ENCODE measurements at places on chromosomes 6 and 20.
A peak's percentile ranks its signal among the peaks of the same experiment; 100 is the strongest.

DNA sequence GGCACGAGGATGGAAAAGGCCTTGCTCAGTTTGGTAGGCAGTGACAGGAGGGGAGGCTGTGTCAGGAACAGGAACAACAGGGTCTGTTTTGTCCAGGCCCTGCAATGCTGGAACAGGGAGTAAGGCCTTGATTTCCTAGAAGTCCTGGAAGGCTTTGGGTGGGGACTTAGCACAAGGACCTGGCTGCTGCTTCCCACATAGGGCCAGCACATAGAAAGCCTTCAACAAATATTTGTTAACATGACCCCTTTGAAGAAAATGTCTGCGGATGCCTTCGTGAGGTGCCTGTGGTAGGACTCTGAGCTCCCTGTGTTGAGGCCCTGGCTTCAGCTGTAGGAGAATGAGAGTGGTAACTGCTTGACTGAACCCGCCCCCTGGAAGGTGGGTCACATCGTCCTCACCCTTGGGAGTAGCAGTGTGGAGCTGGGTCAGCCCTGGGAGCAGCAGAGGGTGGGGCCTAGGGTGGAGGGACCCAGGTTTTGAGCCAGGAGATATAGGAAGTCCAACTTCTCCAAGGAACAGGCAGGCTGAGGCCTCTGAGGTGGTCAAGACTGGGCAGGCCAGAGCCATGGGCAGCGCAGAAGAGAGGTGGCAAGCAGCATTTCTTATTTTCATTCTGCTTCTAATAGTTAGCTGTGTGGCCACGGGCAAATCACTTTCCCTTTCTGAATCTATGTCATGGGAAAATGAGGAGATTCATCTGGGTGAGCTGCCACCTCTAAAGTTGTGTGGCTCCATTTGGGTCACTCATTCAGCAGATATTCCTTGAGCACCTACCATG lies 50.0 kb downstream of the CNBD2 start:
- DNase-seq = no peak

DNA sequence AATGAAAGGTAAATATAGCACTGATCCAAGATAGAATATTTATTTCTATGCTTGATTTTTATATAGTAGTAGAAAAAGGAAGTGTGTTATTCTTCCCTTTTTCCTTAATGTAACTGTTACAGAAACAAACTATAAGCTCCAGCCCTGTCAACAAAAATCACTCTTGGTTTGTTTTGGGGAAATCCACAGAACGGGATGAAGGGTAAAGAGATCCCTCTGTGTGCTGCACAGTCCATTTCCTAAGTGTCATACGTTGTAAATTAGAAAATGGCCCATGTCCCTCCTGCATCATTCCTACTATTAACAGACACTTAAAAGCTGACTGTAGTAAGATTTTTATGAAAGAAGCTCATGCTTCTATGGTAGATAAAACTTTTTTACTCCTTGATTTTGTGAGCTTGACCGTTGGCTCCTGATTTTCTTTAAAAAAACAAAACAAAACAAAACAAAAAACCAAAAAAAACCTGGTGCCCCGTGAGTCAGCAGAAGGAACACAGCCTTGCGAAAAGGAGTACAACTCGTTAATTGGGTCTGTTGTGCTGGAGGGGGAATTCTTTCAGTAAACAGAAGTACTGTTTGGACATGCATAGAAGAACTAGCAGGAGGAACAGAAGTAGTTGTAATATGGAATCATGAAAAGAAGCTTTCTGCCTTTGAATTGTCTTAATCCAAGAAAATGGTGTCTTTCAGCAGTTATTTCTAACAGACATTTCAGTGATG lies 67.5 kb downstream of the RTN4IP1 start:
- DNase-seq = no peak

DNA sequence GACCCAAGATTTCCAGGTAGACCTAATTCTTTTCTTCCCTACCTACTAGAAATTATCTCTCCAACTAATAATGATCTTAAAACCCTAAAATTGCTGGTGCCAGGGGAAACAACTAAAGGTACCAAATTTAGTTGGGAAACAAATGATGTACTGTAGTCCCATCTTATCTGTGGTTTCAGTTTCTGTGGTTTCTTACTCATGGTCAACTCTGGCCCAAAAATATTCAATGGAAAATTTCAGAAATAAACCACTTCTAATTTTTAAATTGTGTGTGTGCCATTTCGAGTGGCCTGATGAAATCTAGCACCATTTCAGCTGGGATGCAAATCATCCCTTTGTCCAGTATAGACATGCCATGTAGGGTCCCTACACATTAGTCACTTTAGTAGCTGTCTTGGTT lies 475.2 kb upstream of the EPHA7 start:
- DNase-seq = no peak

GRCh38 chr20:991850-992249 lies 10.3 kb downstream of the RSPO4 start:
- DNase-seq = no peak

DNA sequence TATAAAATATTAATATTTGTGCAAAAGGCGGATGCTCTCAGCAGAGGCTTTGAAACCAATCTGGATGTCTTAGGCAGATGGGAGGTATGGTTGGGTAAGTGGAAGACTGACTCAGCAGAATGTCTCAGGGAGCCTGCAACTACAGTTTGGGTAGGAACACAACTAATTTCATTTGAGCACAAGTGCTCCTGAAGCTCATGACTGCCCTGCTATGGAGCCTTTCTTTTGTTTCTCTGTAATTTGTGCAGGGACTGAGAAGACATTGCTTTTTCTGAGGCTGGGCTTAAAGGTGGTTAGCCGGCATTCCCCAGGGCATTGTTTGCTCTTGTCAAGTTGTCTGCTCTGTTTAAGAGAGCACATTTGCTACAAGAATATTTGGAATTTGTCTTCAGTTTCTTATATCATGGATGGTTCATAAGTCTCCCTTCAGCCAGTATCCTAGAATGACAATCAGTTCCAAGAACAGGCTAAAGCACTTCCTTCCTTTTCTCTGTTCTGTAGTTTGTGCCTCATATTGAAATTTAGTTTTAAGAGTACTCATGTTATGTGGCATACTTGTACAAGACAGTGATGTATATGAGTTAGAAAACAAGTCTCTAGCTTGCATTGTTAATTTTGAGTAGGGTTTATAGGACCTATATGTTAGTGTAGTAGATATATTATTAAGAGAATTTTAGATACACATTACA lies 208.3 kb downstream of the ZFAND3 start:
- no peak for DNase-seq

GRCh38 chr6:125780540-125781313 lies 10.0 kb upstream of the NCOA7 start:
- peak; percentile 85 for DNase-seq

GRCh38 chr6:2047855-2048254 lies 197.6 kb downstream of the GMDS start:
- peak; percentile 39 for DNase-seq

- peak; percentile 94 for DNase-seq
Observed at GRCh38 chr20:50292591-50293283, 102.1 kb downstream of the CEBPB start.

GRCh38 chr6:143064271-143064670 lies 3.6 kb downstream of the AIG1 start:
- no peak for DNase-seq

DNA sequence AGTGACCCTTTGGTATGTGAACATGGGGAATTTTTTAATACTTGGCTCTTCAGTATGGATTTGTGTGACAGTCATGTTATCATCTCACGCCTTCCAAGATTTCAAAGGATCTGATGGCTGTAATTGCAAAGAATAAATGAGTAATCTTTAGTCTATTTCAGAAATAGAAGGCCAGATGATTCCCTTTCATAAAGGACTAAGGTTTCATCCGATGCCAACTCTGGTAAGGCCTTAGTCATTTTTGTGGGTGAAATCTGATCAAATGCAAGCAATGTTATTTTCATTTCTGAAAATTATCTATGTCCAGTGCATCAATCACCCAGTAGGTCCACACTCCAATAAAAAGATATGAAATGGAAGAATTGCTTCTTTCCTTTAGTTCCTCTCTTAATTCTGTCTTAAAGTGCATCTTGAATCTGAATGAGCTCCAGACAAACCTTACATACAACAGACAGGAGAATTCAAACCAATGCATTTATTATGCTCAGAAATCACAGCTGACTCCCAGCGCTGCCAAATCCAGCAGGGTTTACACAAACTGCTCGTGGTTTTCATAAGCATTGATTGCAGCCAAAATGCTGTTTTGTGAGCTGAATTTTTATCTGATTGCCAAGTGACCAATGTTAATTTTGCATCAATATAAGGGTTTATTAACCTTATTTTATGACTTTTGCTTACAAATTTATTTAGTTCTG lies 565.2 kb upstream of the MARCKS start:
- DNase-seq = peak; percentile 45

DNA sequence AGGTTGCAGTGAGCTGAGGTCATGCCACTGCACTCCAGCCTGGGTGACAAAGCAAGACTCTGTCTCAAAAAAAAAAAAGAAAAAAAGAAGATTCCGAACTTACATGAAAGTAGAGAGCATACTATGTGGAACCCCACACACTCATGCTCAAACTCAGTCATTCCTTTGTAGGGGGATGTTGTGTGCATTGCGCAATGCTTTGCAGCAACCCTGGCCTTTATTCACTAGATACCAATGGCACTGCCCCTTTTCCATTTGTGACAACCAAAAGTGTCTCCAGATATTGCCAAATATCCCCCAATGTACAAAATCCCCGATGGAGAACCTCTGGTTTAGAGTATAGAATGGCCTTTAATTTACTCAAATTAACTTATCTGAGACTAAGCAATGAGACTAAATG lies 158.6 kb downstream of the GJA1 start:
- DNase-seq = no peak

- DNase-seq = no peak
Observed at GRCh38 chr6:69816026-69816425, 19.2 kb upstream of the LMBRD1 start.

GRCh38 chr6:43297644-43298564 lies at the start of gene SLC22A7:
Gene SLC22A7 (plus strand): TSS chr6:43298260. CDS start chr6:43298359, 99 bp downstream.
- no peak for DNase-seq

DNA sequence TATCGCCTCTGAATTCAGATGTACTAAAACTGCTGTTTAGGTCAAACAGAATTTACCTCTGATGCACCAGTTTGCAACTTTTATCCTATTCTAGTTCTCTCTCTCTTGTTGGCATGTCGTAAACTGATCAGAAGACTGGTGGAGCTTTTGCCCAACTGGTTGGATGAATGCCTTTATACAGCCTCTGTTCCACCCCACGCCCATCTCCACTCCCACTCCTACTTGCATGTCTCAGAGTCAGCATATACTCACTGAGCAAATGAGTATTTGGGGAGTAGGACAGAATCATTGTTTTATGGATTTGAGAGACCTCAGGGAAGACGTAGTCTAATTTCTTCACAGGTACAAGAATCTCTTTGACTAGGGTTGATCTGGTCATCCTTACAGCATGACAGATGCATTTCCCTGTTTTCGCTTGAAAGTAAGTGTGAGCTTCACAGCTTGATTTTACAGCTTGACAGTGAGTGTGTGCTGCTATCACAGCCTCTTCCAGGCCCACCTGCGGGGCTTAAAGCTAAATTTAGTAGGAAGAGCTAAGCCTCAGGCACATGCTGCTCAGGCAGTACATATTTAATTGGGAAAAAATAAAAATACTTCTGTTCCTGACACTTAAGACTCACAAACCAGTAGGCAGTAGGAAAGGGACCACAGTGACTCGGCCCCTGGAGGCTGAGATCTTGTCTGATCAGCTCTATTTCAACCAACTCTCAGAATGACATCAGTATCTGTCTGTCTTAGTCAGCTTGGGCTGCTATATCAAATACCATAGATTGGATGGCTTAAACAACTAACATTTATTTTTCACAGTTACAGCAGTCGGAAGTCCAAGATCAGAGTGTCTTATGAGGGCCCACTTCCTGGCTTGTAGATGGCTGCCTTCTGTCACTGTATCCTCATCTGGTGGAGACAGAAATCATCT lies 30.4 kb downstream of the TRMT6 start:
- no peak for DNase-seq

DNA sequence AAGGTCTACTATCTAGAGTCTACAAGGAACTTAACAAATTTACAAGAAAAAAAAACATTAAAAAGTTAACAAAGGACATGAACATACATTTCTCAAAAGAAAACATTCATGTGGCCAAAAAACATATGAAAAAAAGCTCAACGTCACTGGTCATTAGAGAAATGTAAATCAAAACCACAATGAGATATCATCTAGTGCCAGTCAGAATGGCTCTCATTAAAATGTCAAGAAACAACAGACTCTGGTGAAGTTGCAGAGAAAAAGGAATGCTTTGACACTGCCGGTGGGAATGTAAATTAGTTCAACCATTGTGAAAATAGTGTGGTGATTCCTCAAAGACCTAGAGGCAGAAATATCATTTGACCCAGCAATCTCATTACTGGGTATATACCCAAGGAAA lies 48.3 kb downstream of the OGFRL1 start:
- DNase-seq = peak; percentile 38

DNA sequence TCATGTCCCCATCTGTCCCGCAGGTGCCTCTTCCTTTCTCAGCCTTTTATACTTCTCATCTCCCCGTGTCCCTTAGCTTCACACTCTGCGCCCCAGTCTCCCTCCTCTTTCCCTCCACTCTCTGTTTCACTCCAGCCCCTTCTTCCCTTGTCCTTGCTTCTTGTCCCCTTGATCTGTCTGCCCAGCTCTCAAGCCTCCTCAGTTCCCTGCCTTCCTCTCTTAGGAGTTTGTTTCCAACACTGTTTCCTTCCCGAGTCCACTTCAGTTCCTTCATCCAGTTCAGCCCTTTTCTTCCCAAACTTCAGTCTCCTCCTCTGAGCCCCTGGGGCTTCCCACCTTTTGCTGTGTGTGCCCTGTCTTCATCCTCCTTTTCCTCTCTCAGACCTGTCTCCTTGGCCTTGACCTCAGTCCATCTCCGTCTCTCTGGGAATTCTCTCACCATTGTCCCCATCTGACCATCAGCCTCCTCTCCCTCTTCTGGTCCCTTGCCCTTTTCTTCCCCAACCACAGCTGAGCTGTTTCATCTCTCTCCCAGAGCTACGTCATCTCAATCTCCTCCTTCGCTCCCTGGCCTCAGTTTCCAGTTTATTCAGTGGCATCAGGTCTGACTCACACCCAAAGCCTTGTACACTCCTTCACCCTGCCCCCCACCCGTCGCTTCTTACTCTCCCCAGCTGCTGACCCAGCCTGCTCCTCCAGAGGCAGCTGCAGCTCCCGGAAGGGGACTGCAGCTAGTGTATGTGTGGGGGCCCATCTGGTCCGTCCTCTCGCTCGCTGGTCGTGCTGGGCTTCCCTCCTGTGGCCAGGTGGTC lies 2.7 kb upstream of the DDR1 start:
- DNase-seq = peak; percentile 49

GRCh38 chr6:75208298-75209183 lies 2.7 kb upstream of the COL12A1 start:
- peak; percentile 86 for DNase-seq

DNA sequence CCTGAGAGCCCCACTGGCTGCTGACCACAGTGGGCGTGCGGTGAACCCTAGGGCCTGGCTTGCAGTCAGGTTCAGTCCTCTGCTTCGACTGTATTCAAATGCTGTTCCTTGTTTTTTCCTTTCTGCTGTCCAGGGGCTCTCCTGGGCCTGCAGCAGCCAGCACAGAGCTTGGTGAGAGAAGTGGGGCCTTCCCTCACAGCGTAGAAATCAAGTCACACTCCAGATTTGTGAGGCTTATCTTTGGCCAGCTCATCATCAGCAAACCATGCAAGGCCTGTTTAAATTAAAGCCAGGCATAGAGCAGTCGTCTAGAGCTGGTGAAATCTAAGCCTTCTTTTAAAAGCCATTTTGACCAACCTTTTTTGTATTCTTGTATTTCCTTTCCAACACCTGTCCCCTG lies 8.4 kb downstream of the FAM120B start:
- DNase-seq = no peak

All from fibroblast of skin of right quadriceps (primary cell).